ENCODE measurements at places on chromosomes 11 and 22. TPM values are rescaled to one million over a fixed set of nuclear protein-coding genes. Genes with fewer than 3 reads are reported as not detected.

The ANO1 gene
- 3.8 TPM for total RNA-seq

The RIC3 gene
- total RNA-seq = 5.6 TPM

The VSIG2 gene
- total RNA-seq = 8.6 TPM

The FREY1 gene
- total RNA-seq = 1.1 TPM

The CARD16 gene
- total RNA-seq = not detected

The JAM3 gene
- 438 TPM for total RNA-seq

The RIN1 gene
- 4.8 TPM for total RNA-seq

The THY1 gene
- 526 TPM for total RNA-seq

The SLC5A4 gene
- total RNA-seq = not detected

The MB gene
- total RNA-seq = not detected

The RABL2B gene
- 31.1 TPM for total RNA-seq

The TNNT3 gene
- not detected for total RNA-seq

The SAA1 gene
- not detected for total RNA-seq

The GAL3ST3 gene
- 0.87 TPM for total RNA-seq

The RTN4R gene
- 19.0 TPM for total RNA-seq

The C11orf91 gene
- total RNA-seq = not detected

The AMOTL1 gene
- 35.9 TPM for total RNA-seq

The ACTN3 gene
- 0.21 TPM for total RNA-seq

The CD59 gene
- total RNA-seq = 101 TPM

The FLRT1 gene
- not detected for total RNA-seq

The SYT12 gene
- 0.82 TPM for total RNA-seq

The NLRP14 gene
- 0.13 TPM for total RNA-seq

The TREH gene
- not detected for total RNA-seq

The RAB38 gene
- 10.4 TPM for total RNA-seq

The MS4A6E gene
- not detected for total RNA-seq

The PLAAT5 gene
- total RNA-seq = 3.8 TPM

The MMP12 gene
- not detected for total RNA-seq

The GLYAT gene
- total RNA-seq = not detected

The PRRG4 gene
- total RNA-seq = not detected

The TPBGL gene
- 7.0 TPM for total RNA-seq

The HYOU1 gene
- 243 TPM for total RNA-seq

The OR9Q2 gene
- not detected for total RNA-seq

The MAPK8IP1 gene
- 3.7 TPM for total RNA-seq

The IGLL1 gene
- total RNA-seq = not detected

The OR5P2 gene
- total RNA-seq = 0.26 TPM

The PACSIN3 gene
- total RNA-seq = 10.7 TPM

The OR6X1 gene
- not detected for total RNA-seq

Measured in endothelial cell (in vitro differentiated cells).